ENCODE measurements at places on chromosomes 16 and 17.

DNA sequence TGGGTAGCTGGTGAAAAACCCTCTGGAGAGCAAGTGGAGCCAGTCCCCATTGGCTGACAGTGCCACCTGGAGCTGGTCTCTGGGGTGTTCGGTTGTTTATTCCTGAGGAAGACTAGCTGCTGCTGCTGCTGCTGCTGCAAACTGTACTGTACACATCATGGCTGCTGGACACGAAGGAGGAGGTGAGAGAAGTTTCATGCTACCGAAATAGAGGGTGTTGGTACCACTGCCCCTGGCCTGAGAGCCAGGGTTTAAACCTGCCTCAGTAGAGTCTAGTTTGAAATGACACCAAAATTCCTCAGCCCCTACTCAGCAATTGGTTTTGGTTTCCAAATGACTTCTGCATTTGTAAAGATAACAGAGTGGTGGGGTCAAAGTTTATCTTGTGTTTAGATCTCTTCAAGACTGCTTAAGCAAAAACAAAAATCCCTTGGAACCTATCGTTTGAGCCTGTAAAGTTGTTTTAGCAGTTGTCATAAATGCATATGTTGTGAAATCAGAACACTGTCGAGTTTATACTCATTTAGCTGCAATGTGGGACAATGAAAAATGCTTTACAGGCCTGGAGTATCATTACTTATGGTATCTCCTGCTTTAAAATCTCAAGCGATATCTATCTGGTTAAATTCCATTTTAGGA, 40.8 kb downstream of the CYB5B start:
- DNase-seq, result no peak

GRCh38 chr16:85437166-85438052, 175.7 kb upstream of the GSE1 start:
- DNase-seq, result no peak

DNA sequence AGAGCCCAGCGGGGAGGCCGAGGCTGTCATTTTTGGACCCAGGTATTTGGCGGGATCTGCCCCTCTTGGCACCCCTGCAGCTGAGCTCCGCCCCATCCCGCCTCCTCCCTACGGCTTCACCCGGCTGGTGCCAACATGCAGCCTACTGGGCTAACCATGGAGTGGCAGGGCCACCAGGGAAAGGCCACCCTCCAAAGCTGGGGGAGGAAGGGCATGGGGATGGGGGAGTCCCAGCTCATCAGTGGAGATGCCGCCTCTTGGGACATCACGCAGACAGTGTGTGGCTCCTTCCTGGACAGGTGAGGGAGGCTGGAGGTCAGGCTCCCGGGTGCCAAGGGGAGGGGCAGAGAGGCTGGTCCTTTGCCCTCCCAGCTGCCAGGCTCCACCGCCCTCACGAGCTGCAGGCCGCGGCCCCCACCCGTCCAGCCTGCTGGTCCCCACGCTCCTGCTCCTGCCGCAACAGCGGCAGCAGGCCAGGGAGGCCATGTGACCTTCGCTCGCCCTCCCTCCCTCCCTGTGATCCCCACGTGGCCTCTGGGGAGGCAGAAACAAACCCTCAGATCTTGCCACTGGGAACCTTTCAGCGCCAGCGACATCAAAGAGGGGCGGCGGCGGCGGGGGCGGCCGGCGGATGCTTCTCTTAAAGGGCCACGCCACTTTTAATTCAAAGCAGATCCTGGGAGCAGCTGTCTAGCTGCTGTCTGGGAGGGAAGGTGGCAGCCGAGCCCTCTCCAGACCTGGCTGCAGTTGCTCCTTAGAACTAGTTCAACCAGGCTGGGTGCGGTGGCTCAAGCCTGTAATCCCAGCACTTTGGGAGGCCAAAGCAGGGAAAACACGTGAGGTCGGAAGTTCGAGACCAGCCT, 6.8 kb upstream of the NOTUM start:
- DNase-seq, result peak; percentile 78

DNA sequence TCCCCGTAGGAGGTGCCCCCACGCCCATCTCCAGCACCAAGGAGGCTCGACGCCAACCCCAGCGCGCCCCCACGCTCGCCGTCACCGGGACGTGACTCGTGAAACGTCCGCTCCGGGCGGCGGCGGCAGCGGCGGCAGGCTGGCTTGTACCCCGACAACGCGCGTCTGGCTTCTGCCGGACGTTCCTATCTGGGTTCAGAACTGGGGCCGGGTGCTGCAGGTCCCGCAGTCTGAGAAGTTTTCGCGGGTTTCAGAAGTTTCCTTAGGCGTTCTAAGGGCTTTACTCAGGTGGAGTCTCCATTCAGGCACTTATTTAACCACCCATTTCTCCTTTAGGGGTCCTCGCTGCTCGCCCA, 672 bp upstream of the ALKBH5 start:
- DNase-seq, result no peak

GRCh38 chr17:76691379-76692191, 19.2 kb downstream of the MXRA7 start:
- no peak for DNase-seq

DNA sequence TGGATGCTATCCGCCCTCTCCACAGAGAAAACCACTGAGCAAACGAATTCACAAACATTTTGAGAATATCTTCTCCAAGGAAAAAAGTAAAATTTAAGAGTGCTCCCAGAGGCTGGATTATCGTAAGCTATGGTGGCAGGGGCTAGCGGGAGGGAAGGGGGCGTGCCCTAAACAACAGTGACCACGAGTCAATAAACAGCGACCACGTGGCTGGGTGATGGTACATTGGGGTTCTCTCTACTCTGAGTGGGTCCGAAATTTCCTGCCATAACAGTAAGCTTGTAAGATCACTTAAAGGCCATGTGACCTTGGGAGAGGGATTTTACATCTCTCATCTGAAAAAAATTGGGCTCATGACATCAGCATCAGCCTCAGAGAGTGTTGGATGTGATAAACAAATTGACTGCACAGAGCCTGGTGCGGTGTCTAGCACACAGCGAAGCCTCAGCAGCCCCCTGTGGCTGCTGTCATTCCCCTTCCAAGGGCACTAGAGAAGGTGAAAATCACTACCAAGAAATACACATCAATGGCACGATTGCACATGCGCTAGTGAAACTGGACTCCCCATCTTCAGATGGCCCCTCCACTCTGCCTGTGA, 213.2 kb downstream of the XYLT1 start:
- DNase-seq, result no peak

- no peak for DNase-seq
Observed at GRCh38 chr16:2585651-2586081, 47.8 kb downstream of the PDPK1 start.

DNA sequence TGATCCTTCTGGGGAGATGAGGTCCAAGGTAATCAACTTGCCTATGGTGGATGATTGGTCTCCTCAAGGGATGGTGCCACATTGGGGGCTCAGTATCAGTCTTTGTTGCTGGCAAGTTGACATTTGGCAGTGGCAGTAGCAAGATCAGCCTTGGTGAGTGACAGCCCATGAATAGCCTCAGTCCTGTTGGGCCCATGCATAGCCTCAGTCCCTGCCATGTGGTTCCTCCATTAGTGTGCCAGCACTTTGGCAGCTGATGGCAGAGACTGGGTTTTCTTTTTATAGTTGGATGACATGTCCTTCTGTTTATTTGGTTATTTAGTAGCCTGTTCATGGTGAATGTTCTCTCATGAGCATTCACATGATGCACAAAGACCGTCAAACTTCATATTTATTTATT, 179.6 kb downstream of the CBLN1 start:
- no peak for DNase-seq

- no peak for DNase-seq
Observed at GRCh38 chr16:19691161-19691711, 26.8 kb downstream of the KNOP1 start.

- peak; percentile 82 for DNase-seq
Observed at GRCh38 chr16:4317532-4318450, 1.9 kb downstream of the GLIS2 start.

GRCh38 chr17:60311936-60312335, 80.0 kb downstream of the USP32 start:
- DNase-seq, result no peak

DNA sequence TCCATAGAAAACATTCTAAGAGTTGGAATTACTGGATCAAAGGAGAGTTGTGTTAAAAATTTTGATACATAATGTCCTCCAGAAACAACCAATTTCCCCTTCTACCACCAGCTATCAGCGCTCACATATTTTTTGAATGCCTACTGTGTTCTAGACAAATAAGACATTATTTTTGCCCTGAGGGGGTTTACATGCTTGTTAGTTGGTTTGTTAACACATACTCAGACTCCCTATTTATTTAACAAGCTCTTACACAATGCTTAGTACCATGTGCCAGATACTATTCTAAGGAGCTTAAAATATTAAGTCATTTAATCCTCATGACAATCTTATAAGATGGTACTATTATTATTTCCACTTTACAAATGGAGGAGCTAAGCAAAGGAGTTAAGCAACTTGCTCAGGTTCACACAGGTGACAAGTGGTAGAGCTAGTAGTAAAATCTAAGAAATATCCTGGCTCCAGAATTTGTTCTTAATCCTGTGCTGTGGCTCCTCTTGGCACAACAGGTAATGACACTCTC, 194.2 kb downstream of the UTP18 start:
- no peak for DNase-seq

GRCh38 chr17:30942308-30943079, 20.7 kb downstream of the ADAP2 start:
- no peak for DNase-seq

GRCh38 chr17:40355123-40355803, 9.3 kb downstream of the GJD3 start:
- peak; percentile 77 for DNase-seq

GRCh38 chr16:48555155-48555554, 54.8 kb downstream of the N4BP1 start:
- no peak for DNase-seq

- no peak for DNase-seq
Observed at GRCh38 chr17:34367486-34368195, 4.6 kb upstream of the CCL1 start.

DNA sequence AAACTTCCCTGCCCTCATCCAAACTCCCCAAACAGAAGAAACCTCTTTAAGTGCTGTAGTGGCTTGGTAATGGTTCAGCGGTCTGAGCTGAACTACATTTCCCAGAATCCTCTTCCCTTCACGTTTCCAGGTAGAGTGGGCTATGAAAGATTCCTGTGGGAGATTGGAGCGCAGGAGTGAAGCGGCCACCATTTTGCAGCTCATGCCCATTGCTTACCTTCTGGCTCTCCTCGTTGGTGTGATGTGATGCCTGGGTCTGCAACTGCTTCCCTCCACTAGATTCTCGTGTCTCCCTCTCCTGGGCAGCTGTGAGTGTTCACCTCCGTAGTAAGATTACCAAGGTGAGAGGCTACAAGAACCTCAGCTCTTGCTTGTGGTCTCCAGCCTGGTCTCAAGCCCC, 82.1 kb downstream of the GPR139 start:
- no peak for DNase-seq

DNA sequence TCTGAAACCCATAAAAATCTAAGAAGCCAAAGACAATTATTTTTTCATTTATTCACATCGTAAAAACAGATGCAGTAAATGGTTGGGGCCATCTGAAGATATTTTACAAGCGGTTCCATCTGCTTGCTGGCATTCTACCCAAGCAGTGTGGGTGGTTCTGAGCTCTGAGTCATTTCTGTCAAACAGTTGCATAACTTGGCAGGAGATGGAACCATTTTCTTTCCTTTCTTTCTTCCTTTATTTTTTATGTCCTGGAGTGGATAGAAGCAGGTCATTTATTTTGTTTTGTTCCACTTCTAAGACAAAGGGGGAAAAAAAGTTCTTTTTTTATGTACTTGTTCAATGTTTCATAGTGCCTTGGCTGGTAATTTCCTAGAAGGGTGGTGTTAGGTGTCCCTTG, 1151.9 kb upstream of the GOT2 start:
- DNase-seq, result peak; percentile 61

- DNase-seq, result no peak
Observed at GRCh38 chr16:24978370-24978914, 36.7 kb downstream of the ARHGAP17 start.

DNA sequence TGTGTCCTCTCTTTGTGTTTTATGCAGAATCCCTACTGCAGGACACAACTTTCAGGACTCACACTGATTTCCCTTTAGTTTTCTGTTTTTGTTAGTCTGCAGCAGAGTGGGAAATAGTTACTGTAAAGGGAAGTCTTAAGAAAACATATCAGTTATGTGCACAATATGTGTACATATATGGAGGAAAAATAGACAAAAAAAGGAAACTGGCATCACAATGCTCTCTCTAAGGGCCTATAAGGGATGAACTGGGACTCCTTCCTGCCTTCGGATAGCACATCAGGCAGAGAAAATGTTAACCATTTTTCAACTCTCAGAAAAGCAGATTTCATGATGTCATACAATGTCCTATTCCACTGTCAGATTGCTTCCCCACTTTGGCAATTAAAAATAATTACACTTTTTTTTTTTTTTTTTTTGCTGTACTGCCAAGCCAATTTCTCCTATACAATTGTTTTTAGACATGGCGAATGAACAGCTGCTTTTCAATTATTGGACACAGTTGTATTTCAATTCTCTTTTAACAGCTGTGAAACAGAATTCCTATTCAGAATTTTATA, 112.5 kb upstream of the KCNJ16 start:
- no peak for DNase-seq

GRCh38 chr16:61296814-61297213, 739.4 kb downstream of the CDH8 start:
- no peak for DNase-seq

DNA sequence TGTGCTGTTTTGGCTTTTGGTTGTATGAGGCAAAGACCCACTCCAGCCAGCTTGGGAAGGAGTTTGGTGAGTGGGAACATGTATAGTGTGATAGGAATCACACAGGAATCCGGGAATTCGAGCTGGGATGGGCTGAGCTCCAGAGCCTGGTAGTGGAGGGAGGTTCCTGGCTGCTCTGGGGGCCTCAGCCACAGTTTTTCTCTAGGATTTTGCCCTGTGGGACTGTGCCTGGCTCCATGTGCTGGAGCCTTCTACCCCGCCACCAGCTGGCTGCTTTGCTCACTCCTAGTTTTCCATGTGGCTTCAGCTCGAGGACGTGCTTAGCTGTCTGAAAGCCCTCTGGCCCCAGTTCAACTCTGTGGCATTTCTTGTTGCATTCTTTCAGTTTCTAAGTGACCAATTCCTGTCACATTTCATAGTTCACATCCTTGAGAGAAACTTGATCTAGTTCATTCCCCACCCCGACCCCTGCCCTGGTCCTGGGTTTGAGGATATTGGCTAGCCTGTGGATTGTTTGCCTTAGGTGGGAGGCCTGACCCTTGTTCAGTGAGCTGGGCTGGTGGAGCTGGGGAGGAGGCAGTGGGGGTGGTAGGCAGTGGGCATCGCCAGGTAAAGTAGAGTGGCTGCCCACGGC, 5.0 kb downstream of the SEC14L1 start:
- no peak for DNase-seq

DNA sequence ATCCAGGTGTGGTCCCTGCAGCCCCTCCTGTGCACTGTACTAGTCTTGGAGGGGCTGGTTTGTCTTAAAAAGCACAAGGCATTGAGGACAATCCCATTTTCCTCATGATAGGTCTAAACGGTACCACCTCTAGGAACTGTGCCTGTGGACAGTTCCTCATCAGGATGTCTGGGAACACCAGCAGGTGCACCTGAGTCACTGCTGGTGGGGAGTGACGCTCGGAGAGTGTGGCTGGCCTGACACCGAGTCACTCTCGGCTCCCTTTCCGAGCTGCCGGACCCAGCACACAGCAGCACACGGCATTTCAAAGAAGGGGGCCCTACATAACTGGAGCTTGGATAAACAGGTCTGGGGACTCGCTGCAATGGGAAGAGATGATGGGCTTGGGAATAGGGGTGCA, 25.6 kb downstream of the LRRC75A start:
- no peak for DNase-seq

GRCh38 chr17:13074026-13074425, 56.2 kb upstream of the ELAC2 start:
- no peak for DNase-seq
